ENCODE measurements at places on chromosomes 12 and 14.

- no peak for DNase-seq
Observed at GRCh38 chr14:76053572-76054355, 68.2 kb downstream of the IFT43 start.

GRCh38 chr12:47207340-47207717, 127.6 kb upstream of the AMIGO2 start:
- no peak for DNase-seq

DNA sequence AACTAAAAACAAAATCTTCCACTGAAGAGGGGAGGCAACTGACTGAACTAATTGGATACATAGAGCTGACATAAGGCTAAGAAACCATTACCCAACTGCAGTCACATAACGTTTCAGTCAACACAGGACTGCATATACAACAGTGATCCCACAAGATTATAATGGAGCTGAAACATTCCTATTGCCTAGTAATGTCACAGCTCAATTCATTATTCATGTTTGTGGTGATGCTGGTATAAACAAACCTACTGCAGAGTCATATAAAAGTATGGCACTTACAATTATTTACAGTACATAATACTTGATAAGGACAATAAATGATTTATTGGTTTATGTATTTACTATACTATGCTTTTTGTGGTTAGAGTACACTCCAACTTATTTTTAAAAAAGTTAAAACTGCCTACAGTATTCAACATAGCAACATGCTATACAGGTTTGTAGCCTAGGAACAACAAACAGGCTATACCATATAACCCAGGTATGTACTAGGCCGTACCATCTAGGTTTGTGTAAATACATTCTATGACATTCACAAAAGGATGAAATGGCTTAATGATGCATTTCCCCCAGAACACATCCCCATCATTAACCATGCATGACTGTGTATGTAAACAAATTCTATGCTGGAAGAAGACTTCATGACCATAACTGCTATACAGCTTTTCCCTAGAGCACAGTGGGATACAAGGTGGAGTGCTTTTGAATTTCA, 4.3 kb downstream of the NAP1L1 start:
- peak; percentile 68 for DNase-seq

DNA sequence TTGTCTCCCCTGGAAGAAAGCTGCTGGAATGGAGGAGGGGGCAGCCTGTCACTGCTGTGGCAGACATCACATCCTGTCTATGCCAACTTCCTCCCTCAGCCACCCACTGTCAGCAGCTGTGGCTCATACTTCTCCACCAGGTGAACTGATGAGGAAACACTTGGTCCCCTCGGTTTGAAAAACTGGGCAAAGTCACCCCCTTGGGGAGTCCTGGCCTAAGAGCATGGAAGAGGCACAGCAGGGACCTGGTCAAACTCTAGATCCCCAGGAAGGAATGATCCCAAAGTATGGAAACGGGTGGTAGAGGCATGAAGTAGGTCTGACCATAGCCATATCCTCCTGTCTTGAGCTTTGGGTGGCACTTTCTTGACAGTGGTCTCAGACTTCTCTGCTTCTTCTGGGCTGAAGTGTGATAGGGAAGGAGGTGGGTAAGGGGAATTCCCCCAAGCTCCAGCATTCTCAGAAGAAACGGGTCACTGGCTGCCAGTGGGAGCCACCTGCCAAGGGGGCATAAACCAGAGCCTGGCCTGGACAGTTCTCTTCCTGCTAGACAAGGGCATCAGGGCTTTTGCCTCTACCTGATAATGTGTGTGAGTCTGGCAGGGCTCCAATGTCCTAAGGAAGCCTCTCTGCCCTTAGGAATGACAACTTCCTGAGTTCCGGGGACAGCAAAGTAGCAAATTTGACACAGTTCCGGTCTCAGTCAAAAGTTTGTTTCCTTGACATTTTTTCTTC, 36.0 kb downstream of the FMNL3 start:
- no peak for DNase-seq

DNA sequence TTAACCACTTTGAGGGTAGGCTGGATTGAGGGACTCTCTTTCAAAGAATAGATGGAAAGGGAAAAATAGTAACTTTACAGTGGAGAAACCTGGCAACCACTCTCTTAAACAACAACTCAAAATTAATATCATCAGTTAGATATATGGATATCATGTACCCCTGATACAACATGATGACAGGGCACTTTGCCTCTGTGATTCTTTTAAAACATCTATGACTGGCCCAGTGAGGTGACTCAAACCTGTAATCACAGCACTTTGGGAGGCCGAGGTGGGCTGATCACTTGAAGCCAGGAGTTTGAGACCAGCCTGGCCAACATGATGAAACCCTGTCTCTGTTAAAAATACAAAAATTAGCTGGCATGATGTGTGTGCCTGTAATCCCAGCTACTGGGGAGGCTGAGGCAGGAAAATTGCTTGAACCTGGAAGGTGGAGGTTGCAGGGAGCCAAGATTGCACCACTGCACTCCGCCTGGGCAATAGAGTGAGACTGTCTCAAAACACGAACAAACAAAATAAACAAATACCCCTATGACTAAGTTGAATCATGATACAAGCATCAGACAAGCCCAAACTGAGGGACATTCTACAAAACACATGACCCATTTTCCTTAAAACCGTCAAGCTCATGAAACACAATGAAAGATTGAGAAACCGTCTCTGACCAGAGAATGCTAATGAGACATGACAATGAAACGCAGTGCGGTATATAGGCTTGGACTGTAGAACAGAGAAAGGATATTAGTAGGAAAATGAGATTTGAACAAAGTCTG, 26.4 kb upstream of the SLC7A8 start:
- peak; percentile 92 for DNase-seq

DNA sequence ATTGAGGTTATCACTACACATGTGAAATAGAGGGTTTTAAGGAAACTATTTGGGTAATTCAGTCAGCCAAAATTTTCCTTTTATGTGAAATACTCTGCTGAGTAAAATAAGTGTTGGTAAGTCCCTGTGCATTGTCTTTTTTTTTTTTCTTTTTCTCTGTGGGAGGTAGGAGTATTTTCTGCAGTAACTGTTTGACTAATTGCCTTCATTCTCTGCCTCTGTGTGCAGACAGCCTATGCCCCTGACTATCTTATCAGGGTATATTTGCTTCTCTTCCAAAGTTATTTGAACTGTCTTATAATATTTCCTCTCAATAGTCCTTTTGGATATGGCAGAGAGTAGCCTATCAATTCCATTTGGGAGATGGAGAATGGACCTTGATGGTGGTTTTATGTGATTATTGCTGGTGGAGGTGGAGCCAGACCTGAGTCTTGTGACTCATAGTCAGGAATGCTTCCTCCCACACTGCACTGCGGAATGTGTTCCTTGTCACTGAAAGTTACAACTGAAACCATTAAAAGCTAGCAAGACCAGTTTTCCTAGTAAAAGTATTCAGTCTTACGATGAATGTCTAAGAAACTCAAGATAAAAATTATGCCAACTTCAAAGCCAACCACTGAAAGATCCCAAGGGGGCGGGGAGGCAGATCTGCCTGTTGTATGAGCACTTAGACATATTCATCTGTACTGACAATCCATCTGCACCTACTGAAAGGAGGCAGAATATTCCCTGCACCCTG, 40.9 kb upstream of the STXBP6 start:
- peak; percentile 59 for DNase-seq

DNA sequence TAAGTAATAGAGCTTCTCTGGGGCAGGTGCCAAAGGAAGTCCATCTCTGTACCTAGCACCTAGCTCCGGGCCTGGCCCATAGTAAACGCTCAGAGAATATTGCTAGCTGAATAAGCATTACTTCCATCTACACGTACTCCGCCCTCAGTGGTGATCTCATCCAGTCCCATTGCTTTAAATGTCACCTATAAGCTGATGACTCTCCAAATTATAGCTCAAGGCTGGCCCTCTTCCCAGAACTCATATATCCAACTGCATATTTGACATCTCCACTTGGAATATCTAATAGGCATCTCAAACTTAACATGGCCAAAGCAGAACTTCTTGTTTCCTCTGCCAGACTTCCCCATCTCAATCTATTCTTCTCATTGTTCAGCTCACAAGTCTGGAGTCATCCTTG, 6.9 kb upstream of the DYNLL1 start:
- DNase-seq: no peak

All from HCEC 1CT (cell line).